GM23338 (cell line): ENCODE measurements at places on chromosomes 3 and 15. TPM values are rescaled to one million over a fixed set of nuclear protein-coding genes. Genes with fewer than 3 reads are reported as not detected.
A peak's percentile ranks its signal among the peaks of the same experiment; 100 is the strongest.

The CX3CR1 gene
- total RNA-seq: 0.24 TPM in 1 of 2 replicates, not detected in the other

The HHATL gene
- total RNA-seq: not detected in 2 replicates

The PTX3 gene
- total RNA-seq: 2.4 TPM in 2 replicates

The KIF7 gene
- 13.4 and 20.1 TPM in 2 replicates for total RNA-seq

The SLC28A2 gene
- not detected in 2 replicates for total RNA-seq

The TICRR gene
- 37.1 and 42.3 TPM in 2 replicates for total RNA-seq

The PPP1R14D gene
- not detected in 2 replicates for total RNA-seq

The IL12A gene
- total RNA-seq: 0.31 and 0.69 TPM in 2 replicates

DNA sequence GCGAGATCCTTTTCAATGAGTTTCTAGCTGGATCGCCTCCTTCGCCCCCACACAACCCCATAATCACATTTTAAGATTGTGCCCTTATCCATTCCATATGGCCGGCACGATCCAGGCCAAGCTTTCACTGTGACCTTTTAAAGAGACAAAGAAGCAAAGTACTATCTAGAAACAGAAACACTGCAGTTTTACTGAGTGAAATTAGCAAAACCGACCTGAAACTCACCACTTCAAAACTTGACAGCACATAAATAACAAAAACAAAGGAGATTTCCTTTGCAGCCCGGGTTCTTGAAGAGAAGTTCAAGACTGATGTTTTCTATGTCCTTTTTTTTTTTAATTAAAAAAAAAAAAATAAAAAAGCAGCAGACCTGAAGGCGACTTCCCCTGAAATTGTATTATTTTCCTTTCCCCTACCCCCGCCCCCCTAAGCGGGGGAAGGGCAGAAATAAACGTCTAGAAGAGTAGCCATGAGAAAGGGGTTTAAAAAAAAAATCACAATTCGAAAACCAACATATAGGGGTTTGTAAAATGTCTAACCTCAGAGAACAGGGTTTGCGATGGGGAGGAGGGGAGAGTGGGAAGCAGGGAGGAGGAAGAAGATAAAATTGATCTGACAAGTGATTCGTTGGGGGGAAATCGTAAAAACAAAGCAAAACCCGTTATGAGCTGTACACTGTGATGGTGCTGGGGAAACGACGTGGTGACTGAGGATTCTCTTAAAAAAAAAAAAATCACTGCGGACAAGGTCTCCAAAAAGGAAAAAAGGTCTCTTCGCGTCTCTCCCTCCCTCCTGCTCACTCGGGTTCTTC is 1.5 kb downstream of the SATB1 start:
- DNase-seq: peak; percentile 72

- DNase-seq: no peak
These were observed 40.9 kb upstream of the MRPL3 start for GRCh38 chr3:131543714-131544113.

DNA sequence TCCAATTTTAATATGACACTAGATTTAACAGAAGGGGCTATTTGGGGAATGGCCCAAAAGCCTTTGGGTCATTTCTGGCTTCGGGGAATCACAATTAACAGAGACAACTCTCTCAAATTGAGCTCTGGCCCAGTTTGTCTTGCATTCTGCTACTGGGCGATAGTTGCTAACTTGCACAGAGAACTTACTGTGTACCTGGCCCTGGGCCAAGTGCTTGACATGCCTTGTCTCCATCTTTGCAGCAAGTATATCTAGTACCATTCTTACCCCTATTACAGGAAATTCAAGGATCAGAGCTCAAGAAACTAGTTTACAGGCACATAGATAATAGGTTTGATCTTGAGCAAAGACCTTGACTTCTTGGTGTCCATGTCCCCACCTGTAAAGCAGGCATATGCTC is 175.7 kb downstream of the TMEM108 start:
- no peak for DNase-seq

- DNase-seq: no peak
These were observed 76.6 kb downstream of the C3orf70 start for GRCh38 chr3:185076219-185076618.

- peak; percentile 7 for DNase-seq
These were observed 286.0 kb upstream of the SUCLG2 start for GRCh38 chr3:67940210-67940952.

GRCh38 chr15:50997371-50998051 is 89.0 kb downstream of the AP4E1 start:
- DNase-seq: no peak

- no peak for DNase-seq
These were observed 43.1 kb upstream of the ALDH1A3 start for GRCh38 chr15:100836501-100836900.

- no peak for DNase-seq
These were observed 301.0 kb upstream of the LYSMD4 start for GRCh38 chr15:100034191-100034590.

- DNase-seq: no peak
These were observed 13.2 kb upstream of the SLC6A6 start for GRCh38 chr3:14389166-14389606.

GRCh38 chr3:139251529-139251928 is 92.3 kb upstream of the MRPS22 start:
- no peak for DNase-seq

DNA sequence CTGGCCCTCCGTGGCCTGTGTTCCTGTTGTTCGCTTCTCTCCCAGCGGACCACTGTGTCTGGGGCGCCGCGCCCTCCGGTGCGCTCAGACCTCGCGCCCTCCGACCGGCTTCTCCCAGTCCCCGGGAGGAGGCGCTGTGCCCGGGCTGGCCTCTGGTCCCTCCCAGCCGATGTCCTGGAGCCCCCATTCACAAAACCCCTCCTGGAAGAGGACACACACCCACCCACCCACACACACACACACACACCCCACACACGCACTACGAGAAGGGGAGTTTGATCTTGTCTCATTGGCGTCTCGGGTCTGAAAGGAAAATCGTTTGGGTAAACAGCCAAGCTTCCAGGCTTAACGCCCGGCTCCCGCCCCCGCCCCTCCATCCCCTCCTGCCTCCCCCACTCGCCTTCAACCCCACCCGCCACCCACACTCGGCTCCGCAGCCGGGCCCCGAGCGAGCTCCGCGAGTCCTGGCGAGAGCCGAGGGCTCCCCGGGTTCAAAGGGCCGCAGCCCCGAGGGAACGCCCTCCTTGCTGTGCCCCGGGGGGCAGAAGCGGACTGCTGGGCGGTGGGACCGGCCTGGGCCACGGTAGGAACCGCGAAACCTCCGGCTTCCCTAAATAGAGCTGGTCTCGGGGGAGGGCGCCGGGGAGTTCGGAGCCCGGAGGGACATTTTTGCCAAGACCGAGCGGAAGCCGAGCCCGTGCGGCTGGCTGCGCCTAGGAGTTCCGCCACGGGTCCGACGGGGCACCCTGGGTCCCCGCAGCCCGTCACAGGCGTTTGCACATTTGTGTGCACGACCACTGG is 23.6 kb downstream of the NR2F2 start:
- DNase-seq: peak; percentile 80

- no peak for DNase-seq
These were observed 117.9 kb downstream of the TLE3 start for GRCh38 chr15:69979783-69980182.

- DNase-seq: no peak
These were observed 13.9 kb downstream of the UPK1B start for GRCh38 chr3:119187266-119187665.

GRCh38 chr15:82298520-82298919 is 35.9 kb downstream of the SAXO2 start:
- peak; percentile 11 for DNase-seq
